ENCODE measurements at places on chromosomes 5 and 9.

- no peak for DNase-seq
These were observed 1.8 kb upstream of the ENTPD2 start for GRCh38 chr9:137055385-137056364.

- DNase-seq: no peak
These were observed 26.3 kb downstream of the ACSL6 start for GRCh38 chr5:131984956-131985665.

GRCh38 chr5:180605554-180606214 lies 14.4 kb upstream of the SCGB3A1 start:
- peak; percentile 25 for DNase-seq

DNA sequence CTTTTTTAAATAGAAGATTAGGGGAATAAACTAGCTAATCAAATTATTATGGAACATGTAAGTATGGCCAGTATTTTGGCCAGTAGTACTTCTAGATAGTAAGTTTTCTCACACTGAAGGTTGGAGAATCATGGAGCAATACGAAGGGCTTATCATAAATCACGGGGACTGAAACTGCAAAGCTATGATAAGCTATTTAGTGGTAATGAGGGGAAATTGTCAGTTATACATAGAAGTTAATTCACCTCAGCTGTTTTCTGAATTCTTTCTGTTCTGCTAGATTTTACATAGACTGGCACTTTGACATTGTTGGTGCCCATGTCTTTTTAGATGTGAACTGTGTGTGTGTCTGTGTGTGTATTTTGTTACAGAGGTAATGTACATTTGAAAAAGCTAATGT lies 34.5 kb upstream of the FAM151B start:
- DNase-seq: no peak

GRCh38 chr5:30749971-30750370 lies 443.5 kb upstream of the CDH6 start:
- no peak for DNase-seq
